ENCODE measurements at places on chromosomes 11 and 22.

DNA sequence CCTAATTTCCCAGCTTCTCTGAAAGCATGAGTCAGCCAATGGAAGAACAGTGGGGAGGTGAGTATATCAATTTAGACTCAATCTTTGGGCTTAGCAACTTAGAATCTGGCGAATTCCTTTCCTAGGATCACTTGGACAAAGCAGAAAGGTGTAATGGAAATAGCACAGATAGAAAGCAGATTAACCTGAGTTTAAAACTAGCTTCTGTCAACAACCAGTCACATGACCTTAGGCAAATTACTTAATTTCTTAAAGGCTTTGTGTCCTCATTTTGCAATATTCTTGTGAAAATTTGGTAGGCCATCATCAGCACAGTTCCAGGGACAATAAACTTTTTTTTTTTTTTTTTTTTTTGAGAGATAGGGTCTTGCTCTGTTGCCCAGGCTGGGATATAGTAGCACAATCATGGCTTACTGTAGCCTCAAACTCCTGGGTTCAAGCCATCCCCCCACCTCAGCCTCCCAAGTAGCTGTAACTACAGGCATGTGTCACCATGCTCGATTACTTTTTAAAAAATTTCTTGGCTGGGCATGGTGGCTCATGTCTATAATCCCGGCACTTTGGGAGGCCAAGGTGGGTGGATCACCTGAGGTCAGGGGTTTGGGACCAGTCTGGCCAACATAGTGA is 40.8 kb upstream of the PCF11 start:
- DNase-seq: no peak

DNA sequence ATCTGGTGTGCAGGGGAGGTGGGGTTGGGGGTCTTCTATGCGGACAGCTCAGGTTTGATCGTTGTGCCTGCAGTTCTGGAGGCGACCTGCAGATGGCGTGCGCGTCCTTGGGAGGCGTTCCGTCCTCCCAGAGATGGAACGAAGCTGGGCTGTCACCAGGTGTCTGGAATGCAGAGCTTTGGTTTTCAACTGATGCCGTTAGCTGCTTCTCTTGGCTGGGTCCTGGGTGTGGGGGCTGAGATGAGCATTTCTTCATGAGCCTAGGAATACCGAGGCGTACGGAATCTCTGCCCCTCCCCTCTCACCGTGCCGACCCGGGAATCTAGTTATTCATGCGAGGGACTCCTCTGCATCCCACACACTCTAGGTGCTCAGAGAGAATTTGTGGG is 98.6 kb downstream of the CEP164 start:
- DNase-seq: peak; percentile 62

DNA sequence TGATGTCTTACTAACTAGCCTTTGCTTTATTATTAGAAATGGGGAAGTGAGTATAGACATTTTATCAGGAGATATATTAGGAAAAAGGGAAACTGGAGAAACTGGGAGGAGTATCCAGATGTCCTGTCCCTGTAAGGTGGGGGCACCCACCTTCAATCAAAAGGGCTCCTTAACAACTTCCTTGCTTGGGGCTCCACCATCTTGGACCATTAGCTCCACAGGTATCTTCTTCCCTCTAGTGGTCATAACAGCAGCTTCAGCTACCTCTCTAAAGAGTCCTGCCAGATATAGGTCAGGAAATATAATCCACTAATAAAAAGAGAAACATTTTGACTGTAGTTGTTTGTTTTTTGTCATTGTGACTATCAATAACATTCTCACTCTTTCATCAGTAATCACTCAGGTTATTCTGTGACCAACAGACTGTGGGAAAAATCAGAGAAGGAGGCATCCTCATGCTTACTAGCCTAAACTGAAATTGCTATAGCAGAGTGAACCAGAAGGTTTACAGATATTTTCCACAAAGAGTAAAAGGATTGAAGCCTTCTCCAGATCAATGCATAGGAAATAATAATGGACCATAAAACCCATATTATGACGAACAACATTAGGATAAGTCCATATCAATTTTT is 10.4 kb downstream of the OR51B4 start:
- DNase-seq: no peak

DNA sequence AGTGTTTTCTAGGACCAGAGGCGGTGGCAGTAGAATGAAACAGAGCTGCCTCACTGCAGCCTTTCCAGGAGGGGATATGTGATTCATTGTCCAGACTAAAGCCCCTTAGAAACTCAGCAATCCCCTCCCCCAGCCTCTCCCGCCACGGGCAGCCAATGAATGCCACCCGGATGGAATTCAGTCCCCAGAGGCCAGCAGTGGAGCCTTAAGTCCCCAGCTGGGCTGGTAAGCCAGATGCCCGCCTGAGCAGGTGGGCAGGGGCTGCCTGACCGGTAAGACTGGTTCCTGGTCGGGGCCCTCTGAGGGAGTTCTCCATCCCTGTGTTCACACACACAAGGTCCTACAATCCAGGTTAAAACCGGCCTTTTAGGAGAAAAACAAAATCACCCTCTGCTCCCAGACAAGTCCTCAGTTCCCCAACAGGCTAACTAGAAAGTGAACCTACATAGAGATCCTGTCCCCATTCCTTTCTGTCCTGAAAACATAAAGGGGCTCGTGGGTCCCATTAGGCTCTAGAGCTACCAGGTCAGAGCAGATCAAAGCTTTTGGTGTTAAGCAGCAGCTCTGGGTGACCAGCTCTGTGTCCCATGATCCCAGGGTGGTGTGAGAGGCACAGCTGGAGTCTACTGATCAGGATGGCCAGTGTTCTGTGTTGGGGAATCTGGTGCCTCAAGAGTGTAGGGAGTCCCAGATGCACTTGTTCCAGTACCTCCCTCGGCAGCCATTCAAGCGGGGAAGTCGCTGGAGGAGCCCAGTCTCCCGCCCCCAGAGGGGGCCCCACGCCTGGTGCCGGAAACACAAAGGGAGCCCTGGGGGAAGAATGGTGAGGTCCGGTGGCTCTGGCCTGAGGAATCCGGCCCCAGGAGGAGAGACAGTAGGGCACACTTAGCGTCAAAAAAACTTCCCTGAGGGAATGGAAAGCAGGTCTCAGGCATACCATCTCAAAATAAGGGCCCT is 2.6 kb downstream of the PATZ1 start:
- DNase-seq: peak; percentile 4

- DNase-seq: no peak
Observed at GRCh38 chr11:98495016-98495415, 525.7 kb upstream of the CNTN5 start.

GRCh38 chr11:46389450-46390330 is 1.9 kb downstream of the CHRM4 start:
- peak; percentile 40 for DNase-seq

All from CD4-positive, alpha-beta T cell treated with Interleukin-17A for 1 hour (primary cell).